Stimulated activated CD4-positive, alpha-beta T cell treated with anti-CD3 and anti-CD28 coated beads, Interleukin-2, amount 100 ng/mL, for 48 hours (primary cell): ENCODE measurements at places on chromosomes 4 and X.

GRCh38 chr4:25441519-25442117, 64.6 kb downstream of the ANAPC4 start:
- peak; percentile 3 for DNase-seq

DNA sequence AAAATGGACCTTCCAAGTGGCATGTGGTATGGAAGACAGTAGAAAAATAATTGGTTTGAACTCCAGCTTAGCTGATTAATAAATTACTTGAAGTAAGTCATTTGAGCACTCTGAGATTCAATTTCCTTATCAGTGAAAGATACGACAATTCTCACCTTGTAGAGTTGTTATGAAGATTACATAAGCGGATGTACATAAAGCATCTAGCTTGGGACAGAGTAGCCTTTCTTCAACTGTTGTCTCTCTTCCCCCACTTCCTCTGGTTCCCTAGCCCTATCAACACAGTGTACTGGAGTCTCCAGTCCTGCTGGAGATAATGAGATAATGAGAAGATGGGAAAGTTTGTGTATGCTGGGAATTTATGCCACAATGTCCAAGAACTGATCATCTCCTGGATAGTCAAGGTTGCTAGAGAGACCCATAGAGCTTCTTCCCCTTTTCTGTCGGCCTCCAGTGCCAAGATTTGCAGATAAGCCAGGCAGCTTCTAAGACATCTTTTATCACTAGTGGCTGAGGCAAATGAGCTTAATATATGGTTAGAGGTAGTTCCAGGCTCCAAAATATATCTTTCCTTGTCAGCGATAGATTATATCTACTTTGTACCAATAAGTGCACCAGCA, 33.9 kb downstream of the VSIG4 start:
- DNase-seq, result no peak

- no peak for DNase-seq
Measured at GRCh38 chr4:111323496-111323895, 700.6 kb upstream of the PITX2 start.

DNA sequence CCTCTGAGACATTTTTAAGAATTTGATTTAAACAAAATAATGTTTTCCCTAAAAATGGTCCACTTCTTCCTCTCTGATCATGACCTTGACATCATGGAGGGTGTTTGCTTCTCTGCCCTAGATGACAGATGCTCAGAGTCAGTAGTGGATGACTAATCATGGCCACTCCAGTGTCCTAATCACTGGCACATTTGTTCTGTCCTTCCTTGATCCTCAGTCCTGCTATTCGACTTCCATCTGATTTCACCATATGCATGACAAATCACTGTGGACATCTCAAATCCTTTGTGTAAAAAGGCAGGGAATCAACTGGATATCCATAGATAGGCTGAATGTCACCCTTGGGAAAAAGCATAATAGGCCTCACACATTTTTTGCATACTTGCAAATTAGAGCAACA, 9.0 kb downstream of the CRMP1 start:
- DNase-seq, result no peak

- DNase-seq, result no peak
Measured at GRCh38 chr4:34893382-34893781, 1350.9 kb downstream of the ARAP2 start.

GRCh38 chr4:153728660-153729059, 31.2 kb downstream of the RNF175 start:
- no peak for DNase-seq

GRCh38 chr4:105991726-105992125, 96.5 kb downstream of the NPNT start:
- no peak for DNase-seq

DNA sequence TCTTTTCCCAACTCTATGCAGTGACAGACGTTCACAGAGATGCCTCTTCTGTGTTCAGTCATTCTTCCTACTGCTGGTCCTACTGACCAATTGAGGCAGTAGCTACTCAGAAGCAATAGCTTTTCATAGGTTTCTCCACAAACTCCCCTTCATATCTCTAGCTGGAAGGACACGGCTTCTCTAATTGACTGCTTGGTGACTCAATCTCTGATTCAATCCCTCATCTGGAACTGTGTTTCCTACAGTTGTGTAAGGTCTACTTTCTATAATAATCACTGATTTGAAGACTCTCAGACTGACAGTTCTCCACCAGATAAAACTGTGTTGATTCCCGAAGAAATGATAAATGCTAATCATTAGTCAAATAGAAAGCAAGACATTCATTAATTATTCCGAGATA, 111.5 kb downstream of the DTHD1 start:
- DNase-seq, result no peak

DNA sequence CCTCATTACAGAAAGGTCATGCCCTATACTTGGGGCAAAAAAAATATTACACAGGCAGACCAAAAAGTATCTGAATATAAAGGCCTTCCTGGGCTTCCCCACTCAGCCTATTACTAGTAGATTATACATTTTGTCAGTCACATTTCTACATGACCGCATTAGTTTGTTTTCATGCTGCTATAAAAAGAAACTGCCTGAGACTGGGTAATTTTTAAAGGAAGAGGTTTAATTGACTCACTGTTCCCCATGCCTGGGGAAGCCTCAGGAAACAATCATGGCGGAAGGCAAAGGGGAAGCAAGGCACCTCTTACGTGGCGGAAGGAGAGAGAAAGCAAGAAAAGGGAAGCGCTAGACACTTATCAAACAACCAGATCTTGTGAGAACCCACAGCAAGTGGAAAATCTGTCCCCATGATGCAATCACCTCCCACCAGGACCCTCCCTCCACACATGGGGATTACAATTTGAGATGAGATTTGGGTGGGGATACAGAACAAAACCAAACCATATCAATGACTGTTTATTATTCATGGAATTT, 1312.0 kb downstream of the PCDH7 start:
- DNase-seq, result no peak

GRCh38 chr4:152368001-152368400, 167.9 kb downstream of the FBXW7 start:
- no peak for DNase-seq

- peak; percentile 38 for DNase-seq
Measured at GRCh38 chr4:186201535-186202230, 10.3 kb downstream of the CYP4V2 start.

DNA sequence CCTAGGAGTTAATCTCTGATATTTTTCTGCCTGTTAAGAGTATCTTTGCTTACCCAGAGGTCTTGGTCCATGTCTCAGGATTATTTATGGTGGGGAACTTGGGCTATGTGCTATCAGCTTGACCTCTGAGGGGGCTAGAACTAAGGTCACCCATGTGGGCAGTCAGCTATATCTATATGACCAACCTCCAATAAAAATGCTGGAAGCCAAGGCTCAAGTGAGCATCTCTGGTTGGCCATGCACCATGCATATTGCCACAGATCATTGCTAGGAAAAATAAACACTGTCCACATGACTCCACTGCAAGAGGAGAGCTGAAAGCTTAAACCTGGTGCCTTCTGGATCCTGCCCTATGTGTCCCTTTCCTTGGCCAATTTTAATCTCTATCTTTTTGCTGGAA, 196.5 kb upstream of the SLC7A11 start:
- DNase-seq, result no peak

GRCh38 chrX:112137276-112137675, 54.7 kb upstream of the TRPC5 start:
- no peak for DNase-seq

DNA sequence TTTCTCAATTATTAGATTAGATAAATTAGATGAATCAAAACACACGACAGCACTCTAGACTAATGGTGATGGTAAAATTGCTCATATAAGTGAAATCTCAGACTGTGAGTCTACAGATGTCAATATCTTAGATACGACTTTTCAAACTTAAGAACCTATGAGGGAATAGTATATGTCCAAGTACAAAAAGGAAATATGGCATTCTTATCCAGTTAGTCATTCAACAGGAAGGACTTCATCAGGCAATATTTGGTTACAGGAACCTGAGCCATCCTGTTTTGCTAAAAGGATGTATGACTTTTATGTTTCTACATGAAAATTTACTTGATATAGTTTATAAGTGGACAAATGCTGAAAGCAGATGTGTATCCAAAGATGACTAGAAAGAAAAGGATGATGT, 107.0 kb downstream of the CT47B1 start:
- no peak for DNase-seq

DNA sequence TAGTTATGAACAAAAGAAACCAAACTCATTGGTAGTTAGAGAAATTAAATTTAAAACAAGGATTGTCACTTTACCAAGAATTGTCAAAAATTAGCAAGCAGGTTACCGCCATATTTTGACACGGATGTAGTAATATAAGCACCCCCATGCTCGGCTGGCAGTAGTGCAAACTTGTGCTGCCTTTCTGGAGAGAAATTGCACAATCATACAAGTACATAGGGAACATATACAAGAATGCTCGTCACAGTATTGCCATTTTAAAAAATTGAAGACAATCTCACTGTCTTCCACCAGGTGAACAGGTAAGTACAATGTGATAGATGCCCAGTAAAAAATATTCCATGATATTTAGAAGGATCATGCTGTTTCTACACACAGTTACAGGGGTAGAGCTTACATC, 55.6 kb upstream of the SLC39A8 start:
- DNase-seq, result no peak
